Fibroblast of pulmonary artery (primary cell): ENCODE measurements at places on chromosomes 5 and 9.

DNA sequence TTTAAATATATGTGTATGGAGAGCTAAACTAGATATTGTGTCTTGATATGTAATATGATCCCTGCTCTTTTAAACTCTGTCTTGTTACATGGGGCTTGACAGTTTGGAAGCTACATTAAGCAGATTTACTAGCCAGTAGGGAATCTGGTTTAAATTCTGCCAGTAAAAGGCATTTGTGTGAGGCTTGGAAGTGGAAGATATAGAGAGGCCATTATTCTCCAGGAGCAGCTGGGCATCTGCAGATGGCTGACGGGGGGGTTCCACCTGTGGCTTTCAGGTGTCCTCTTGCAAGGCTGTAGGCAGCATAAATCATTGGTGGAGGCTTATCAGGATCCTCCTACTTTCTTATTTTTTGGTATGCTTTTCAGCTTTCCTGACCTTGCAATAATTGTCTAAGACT is 179.1 kb upstream of the FBXL7 start:
- no peak for DNase-seq

- no peak for DNase-seq
These were observed 22.3 kb downstream of the TRAF1 start for GRCh38 chr9:120904061-120904977.

DNA sequence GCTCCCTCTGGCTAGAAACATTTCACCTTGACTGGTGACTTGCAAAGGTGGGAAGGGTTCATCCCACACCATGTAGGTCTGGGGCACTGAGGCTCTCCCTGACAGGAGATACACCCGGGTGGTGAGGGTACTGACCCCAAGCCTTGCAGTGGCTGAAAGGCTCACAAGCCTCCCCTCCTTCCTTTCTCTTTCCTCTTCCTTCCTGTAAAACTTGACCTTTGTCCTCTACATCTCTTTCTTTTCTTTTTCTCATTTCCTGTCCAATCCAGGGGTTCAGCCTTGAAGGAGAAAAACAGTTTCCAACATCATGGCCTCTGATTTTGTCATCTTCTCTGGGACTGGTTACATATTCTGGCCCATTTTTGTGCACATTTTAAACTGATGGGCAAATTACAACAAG is 16.6 kb downstream of the FBP2 start:
- no peak for DNase-seq

- DNase-seq: no peak
These were observed 363.3 kb downstream of the KDM4C start for GRCh38 chr9:7121055-7121454.

- no peak for DNase-seq
These were observed 17.0 kb downstream of the NEK6 start for GRCh38 chr9:124274738-124275137.

GRCh38 chr5:109016300-109016699 is 268.6 kb downstream of the FER start:
- peak; percentile 55 for DNase-seq

DNA sequence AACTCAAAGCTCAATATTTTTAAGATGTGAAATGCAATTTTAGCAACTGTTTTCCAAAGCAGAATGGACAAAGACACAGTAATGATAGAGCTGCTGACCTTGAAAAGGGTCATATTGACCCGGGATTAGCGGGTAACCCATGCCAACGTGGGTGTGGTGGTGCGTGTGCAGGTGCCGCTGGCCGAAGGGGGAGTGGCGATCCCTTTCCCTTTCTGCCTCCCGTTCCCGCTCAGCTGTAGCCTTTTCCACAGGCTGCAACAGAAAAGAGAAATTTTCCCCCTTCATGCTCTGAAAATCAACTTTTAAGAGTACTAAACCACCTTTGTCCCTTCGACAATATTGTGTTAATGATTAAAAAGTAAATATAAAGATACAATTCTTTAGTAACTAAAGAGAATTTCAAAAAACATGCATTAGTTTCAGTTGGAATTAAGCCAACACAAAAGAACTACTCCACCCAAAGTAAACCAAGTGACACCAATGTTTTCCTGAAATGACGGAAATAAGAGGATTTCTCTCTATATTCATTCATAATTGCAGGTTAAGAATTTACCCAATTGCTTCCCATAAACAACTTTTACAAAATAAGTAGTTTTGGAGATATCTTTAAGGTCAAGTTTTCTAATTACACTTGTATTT is 105.2 kb downstream of the ZNF608 start:
- no peak for DNase-seq

DNA sequence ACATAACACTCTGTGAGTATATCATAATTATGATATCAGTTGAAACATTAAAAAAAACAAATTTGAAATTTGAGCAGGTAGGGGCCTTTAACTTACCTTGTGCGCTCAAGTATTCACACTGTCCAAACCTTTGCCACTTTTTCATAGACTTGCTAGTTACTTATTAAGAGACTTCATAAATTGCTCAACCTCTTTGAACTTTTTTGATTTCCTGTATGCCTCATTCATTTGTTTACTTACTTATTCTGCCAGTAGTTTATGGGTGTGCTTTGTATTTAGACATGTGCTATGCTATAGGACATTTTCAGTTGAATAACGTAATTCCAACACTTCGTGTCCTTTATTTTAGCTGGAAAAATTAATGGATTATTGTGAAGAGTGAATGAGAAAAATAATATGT is 204.8 kb downstream of the HCN1 start:
- DNase-seq: no peak

DNA sequence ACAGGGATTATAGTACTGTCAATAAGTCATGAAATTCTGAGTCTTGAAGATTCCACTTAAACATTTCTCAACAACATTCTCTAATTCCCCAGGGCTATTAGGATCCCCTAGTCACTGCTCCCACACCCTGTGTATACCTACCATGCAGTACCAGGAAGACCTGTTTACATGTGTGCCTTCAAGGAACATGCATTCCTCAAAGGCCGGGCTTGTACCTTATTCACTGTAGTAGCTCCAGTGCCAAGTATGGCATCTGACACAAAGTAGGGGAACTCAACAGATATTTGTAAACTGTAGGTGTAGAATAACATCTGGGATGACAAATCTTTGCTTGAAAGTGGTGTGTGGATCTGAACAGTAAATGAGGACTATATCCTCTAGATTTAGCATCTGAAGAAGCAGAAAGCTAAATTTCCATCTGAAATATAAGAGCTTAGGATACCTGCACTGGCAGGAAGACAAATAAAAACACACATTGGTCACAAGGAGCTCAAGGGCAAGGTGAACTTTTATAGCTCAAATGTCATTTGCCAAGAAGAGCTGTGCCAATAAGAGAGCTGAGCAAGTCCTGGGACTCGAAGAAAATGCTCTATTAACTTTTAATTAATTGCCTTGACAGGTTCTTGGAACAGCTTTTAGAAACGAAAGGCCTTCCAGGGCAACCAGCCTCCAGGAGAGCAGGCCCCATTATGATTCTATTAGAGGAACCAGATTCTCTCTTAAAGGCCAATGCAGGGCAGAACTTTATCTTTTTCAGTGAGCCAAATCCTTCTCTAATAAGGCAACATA is 52.3 kb upstream of the MYOT start:
- no peak for DNase-seq

DNA sequence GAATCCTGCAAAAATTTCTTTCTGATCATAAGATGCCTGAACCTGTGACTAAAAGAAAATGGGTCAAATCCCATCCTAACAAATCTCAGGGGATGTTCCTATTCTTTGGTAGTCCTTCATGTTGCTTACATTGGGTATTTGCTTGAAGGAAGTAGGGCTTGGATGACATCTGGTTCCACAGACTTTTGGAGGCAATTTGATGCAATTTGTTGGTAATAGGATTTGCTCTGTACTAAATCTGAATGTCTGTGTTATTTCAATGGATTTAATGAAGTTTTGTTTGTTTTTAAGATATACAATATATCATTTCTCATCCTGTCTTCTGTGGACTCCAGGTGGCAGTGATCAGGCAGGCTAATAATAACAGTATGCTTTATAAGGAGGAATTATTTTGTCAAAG is 457.9 kb downstream of the ZSWIM6 start:
- DNase-seq: no peak

- no peak for DNase-seq
These were observed 227.8 kb downstream of the SEMA5A start for GRCh38 chr5:9318031-9318430.

- peak; percentile 78 for DNase-seq
These were observed 336.8 kb downstream of the GLIS3 start for GRCh38 chr9:3962971-3963642.
